Mesothelial cell of epicardium (in vitro differentiated cells): ENCODE measurements at places on chromosomes 6 and 20. TPM values are rescaled to one million over a fixed set of nuclear protein-coding genes. Genes with fewer than 3 reads are reported as not detected.

- H3K36me3 ChIP-seq, result peaks cover 22% of the 10 kb centered on the region
- peaks cover 29% of the 10 kb centered on the region for H3K4me1 ChIP-seq
- H3K4me3 ChIP-seq, result no peak overlapping the region
- DNase-seq, result no peak
- H3K27me3 ChIP-seq, result no peaks in the 10 kb centered on the region
Observed at GRCh38 chr6:52517502-52518278, 59.2 kb downstream of the TRAM2 start.

GRCh38 chr6:161840380-161840779 lies 566.5 kb upstream of the AGPAT4 start:
- H3K4me1 ChIP-seq, result peaks cover 32% of the 10 kb centered on the region
- no peaks in the 10 kb centered on the region for H3K36me3 ChIP-seq
- H3K27me3 ChIP-seq, result no peaks in the 10 kb centered on the region
- H3K27ac ChIP-seq, result no peak overlapping the region

C6orf132 gene
- total RNA-seq, result 22.4 to 23.9 TPM (median 22.5 TPM) in 3 replicates

DNA sequence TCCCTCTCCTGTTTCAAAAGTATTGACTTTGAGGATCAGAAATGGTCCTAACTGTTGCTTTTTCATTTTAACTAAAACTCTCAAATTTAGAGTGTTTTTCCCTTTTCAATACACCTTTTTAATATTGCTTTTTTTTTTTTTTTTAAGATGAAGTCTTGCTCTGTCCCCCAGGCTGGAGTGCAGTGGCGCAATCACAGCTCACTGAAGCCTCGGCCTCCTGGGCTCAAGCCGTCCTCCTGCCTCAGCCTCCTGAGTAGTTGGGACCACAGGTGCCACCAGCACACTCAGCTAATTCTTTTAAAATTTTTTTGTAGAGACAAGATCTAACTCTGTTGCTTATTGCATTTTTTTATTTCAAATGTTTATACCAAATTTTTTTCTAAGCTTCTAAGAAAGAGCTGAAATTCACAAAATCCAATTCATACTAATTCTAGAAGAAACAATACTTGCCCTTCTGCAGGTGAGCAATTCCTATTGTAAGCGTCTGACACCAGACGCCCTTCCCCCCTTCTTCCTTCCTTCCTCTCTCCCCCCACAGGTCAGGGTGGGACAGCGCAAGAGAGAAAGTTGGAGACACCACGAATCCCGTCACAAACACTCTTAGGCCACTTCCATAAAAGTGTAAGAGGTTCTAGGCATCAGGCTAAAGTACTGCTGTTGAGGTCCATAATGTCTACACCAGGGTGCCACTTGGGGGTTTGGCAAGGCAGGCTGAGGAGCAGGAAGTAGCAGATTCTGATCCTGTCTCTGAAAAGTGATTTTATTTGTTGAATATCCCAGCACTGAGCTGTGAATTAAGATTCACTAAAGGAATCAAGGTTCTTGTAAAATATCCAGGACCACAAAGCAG lies 12.8 kb downstream of the DLL1 start:
- peaks cover 11% of the 10 kb centered on the region for H3K27me3 ChIP-seq
- H3K4me1 ChIP-seq, result no peaks in the 10 kb centered on the region
- H3K36me3 ChIP-seq, result no peaks in the 10 kb centered on the region

DNA sequence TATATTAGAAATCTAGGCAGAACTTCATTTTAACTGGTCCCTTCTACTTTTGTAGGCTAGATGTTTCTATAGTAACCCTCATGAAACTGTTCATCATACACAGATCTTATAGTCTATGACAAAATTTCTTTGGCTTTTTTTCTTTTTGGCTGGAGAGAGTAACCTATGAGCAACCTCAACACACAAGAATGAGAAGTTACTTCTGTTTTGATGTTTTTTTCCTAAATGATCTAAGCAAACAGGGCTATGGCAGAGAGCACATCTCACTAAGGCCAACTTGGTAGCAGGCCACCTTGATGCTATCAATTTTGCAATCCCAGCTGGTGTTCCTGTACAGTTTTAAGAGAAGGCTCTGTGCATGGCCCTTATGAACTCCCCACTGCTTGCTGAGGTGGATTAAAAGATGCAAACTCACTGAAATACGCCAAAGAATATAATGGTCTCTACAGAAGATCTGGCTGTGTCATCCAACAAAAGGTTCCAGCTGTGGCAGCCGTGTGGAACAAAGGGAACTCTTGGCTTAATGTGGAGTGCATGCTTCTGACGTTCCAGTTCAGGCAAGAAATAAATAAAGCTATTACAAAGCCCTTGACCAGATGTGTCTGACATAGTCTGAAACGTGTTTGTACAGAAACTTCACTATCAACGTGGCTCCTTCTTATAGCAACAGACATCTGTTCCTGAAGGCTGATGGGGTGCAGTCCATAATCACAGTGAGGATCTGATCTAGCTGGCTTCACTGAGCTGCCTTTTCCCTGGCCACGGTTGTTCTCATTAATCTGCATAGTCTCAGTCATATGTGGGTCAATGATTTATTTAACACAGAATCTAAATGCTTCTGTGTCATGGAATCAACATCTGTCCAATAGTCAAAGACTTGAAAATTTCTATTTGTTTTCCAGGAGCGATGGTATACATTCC lies 481.1 kb downstream of the BMP2 start:
- H3K27me3 ChIP-seq, result peaks cover 10% of the 10 kb centered on the region
- no peaks in the 10 kb centered on the region for H3K36me3 ChIP-seq
- H3K27ac ChIP-seq, result no peak overlapping the region
- no peak overlapping the region for H3K4me3 ChIP-seq
- no peak for DNase-seq

DNA sequence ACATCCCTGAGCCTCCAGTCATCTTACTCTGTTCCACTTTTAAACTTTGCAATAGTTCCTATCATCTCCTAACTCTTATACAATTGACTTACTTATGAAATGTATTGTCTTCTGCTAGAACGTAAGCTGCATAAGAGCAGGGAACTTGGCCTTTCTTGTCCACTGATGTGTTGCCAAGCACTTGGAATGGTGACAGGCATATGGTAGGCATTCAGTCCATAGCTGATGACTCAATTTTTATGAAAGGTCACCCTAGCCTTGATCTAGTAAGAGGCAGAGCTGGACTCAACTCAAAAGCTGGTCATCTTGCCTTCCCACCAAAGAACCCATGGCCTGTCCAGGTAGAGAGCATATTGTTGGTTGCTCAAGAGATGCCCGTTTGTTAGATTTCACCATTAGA lies 82.4 kb upstream of the FAM184A start:
- H3K27me3 ChIP-seq, result no peaks in the 10 kb centered on the region
- H3K4me1 ChIP-seq, result peaks cover 18% of the 10 kb centered on the region
- DNase-seq, result no peak
- H3K4me3 ChIP-seq, result no peak overlapping the region

DNA sequence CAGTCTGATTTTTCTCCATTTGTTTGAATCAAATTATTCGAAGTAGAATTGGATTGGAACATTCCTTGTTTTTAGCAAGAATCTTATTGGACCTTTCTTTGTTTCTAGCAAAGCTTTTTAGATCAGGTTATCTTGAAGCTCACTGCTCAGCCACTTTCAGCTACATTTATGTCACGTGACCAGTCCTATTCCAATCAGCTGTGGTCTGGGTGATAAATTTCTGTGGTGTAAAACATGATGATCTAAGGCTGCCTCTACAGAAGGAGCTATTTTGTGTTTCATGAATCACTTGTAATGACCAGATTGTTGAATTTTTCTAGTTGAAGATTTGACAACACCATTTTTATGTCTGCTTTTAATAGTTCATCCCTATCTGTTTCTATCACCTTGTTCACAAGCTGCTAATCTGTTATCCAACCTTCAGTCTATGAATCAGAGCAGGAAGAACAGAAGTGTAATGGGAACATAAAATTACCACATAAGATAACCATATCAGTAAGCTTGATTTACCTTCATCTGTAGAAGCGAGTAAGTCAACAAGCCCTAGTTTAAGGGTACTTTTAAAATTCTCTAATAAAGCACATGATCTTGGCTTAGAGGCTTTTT lies 101.0 kb upstream of the MAP3K7 start:
- H3K36me3 ChIP-seq, result no peaks in the 10 kb centered on the region
- peaks cover 50% of the 10 kb centered on the region for H3K27me3 ChIP-seq
- no peak for DNase-seq
- H3K4me1 ChIP-seq, result no peaks in the 10 kb centered on the region
- H3K27ac ChIP-seq, result no peak overlapping the region

SLC17A2 gene
- total RNA-seq, result not detected in 3 replicates

- peaks cover 17% of the 10 kb centered on the region for H3K36me3 ChIP-seq
- no peak for DNase-seq
- H3K4me3 ChIP-seq, result no peak overlapping the region
- no peak overlapping the region for H3K27ac ChIP-seq
- no peaks in the 10 kb centered on the region for H3K27me3 ChIP-seq
Observed at GRCh38 chr20:16445482-16445881, 127.8 kb downstream of the KIF16B start.

RIMS1 gene
- 5.8 to 6.3 TPM (median 6.0 TPM) in 3 replicates for total RNA-seq
